ENCODE measurements at places on chromosomes 2 and 18. TPM values are rescaled to one million over a fixed set of nuclear protein-coding genes. Genes with fewer than 3 reads are reported as not detected.

- no peaks in the 10 kb centered on the region for H3K27me3 ChIP-seq
- DNase-seq = no peak
These were observed 601.0 kb downstream of the SLC4A3 start for GRCh38 chr2:220228310-220229006.

DNA sequence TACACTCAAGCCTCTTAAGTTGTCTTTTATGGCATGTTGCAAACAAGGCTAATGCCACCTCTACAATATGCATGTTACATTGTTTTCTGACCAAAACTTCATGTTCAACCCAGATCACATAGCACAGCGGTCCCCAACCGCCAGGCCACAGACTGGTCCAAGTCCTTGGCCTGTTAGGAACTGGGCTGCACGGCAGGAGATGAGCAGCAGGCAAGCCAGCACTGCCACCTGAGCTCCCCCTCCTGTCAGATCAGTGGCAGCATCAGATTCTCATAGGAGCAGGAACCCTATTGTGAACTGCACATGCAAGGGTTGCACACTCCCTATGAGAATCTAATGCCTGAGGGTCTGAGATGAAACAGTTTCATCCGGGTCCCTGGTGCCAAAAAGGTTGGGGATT lies 324.8 kb upstream of the CHAC2 start:
- no peaks in the 10 kb centered on the region for H3K36me3 ChIP-seq
- DNase-seq = peak; percentile 13
- H3K4me1 ChIP-seq = peaks cover 6% of the 10 kb centered on the region
- no peak overlapping the region for H3K4me3 ChIP-seq
- no peak overlapping the region for H3K27ac ChIP-seq

The COL6A3 gene
- 68.1 TPM for total RNA-seq

DNA sequence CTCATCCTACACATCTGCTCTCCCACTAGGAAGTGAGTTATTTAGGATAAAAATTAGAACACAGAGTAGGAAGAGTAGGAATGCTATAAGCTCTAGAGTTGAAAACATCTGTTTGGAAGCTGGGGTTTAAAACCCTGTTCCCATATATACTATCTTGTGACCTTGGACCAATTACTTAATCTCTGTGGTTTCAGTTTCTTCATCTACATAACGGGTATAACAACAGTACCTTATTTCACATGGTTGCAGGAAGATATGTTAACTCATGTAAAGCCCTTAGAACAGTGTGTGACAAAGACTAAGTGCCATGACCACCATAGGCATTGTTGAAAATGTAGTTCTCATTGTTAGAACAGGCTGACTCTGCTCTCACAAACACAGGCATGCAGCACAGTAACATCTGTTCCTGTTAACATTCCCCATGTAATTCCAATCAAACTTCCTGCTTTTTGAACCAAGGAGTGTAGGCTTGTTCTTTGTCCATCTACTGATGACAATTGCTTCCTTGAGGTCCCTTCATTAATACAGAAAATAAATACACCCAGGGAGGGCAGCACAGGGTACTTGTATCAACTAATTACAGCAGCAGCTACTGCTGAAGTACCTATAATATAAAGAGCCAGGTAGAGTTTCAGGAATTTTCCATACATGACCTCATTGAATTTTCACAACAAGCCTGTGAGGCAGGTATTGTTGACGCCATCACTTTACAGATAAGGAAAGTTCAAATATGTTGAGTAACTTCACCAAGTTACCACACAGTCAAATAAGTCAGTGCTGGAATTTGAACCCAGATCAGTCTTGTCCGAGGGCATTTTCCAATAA lies 204.2 kb downstream of the L3MBTL4 start:
- H3K27ac ChIP-seq = no peak overlapping the region
- H3K4me3 ChIP-seq = no peak overlapping the region
- no peaks in the 10 kb centered on the region for H3K4me1 ChIP-seq
- H3K36me3 ChIP-seq = no peaks in the 10 kb centered on the region
- DNase-seq = no peak
- no peaks in the 10 kb centered on the region for H3K27me3 ChIP-seq

The CAPN10 gene
- 47.5 TPM for total RNA-seq

The ZNF892 gene
- 3.5 TPM for total RNA-seq

GRCh38 chr2:40364151-40364874 lies 87.6 kb downstream of the SLC8A1 start:
- H3K36me3 ChIP-seq = no peaks in the 10 kb centered on the region
- no peak for DNase-seq
- H3K27me3 ChIP-seq = no peaks in the 10 kb centered on the region
- peak overlapping the region; percentile 71 for H3K27ac ChIP-seq

DNA sequence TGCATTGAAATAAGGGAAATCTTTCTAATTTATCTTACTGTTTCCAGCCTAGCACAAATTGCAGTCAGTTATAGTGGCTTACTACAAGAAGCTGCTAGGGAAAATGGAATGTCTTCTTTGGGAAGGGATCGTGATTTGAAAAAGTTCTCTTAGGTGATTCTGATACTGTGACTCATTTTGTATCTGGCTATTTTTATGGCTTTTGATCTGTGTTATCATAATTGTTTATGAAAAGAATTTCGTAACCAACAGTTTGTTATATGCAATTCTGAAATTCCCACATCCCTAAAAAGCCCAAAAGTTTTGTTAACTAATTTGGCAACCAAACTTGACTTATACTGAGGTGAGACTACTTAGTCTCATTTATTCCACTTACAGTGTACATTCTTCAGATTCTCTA lies 12.4 kb downstream of the PTPN4 start:
- H3K4me1 ChIP-seq = peaks cover 9% of the 10 kb centered on the region
- no peaks in the 10 kb centered on the region for H3K36me3 ChIP-seq
- H3K27me3 ChIP-seq = no peaks in the 10 kb centered on the region
- no peak overlapping the region for H3K4me3 ChIP-seq

DNA sequence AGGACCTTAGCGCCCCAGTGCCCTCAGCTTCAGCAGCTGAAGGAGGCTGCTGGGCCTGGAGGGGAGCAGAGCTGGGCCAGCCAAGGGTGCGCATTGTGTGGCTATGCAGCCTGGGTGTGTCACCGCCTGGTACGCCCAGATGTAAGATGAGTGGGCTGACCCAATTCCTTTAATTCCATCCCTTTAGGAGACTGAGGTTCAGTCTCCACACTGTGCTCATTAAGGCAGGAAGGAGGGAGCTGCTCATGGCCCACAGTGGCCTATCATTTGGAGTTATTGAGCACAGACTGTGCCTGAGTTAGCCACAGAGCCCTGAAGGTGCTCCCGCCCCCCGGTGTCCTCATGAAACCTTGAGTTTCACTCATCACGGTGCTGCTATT lies 194.1 kb upstream of the GLI2 start:
- no peak overlapping the region for H3K27ac ChIP-seq
- no peak for DNase-seq
- no peaks in the 10 kb centered on the region for H3K36me3 ChIP-seq
- no peaks in the 10 kb centered on the region for H3K27me3 ChIP-seq
- no peaks in the 10 kb centered on the region for H3K4me1 ChIP-seq

- no peaks in the 10 kb centered on the region for H3K36me3 ChIP-seq
- no peak overlapping the region for H3K4me3 ChIP-seq
- no peak for DNase-seq
- no peaks in the 10 kb centered on the region for H3K27me3 ChIP-seq
- no peak overlapping the region for H3K27ac ChIP-seq
These were observed 19.6 kb downstream of the ANO7 start for GRCh38 chr2:241208058-241208457.

- no peaks in the 10 kb centered on the region for H3K36me3 ChIP-seq
- no peak for DNase-seq
- H3K27me3 ChIP-seq = no peaks in the 10 kb centered on the region
- H3K4me3 ChIP-seq = no peak overlapping the region
- peaks cover 4% of the 10 kb centered on the region for H3K4me1 ChIP-seq
These were observed 32.0 kb downstream of the RAB31 start for GRCh38 chr18:9740071-9740470.

The RPRD1A gene
- 34.4 TPM for total RNA-seq

The DCDC2C gene
- total RNA-seq = not detected

GRCh38 chr2:69222953-69223658 lies 163.9 kb downstream of the GFPT1 start:
- H3K36me3 ChIP-seq = no peaks in the 10 kb centered on the region
- H3K27me3 ChIP-seq = no peaks in the 10 kb centered on the region
- H3K4me1 ChIP-seq = peaks cover 8% of the 10 kb centered on the region
- DNase-seq = peak; percentile 30
- no peak overlapping the region for H3K4me3 ChIP-seq
- H3K27ac ChIP-seq = peak overlapping the region; percentile 74

DNA sequence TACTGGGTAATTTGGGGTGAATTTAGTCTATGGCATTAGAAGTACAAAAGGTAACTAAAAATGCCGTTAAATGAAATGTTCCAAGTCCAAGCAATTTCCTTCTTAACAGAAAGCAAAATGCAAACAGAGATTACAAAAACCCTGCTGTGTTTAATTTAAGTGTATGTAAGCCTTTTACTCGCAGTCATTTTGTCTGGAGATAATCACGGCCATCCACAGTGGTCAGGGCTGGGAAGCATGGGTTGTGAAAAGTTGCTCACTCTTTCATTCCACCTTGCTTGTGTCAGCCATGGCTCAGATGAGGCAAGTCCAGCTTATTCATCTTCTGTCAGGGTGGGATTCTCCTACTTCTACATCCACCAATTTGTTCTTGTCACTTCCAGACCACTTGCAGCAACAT lies 983.6 kb upstream of the ZEB2 start:
- no peaks in the 10 kb centered on the region for H3K36me3 ChIP-seq
- H3K27ac ChIP-seq = no peak overlapping the region
- H3K27me3 ChIP-seq = no peaks in the 10 kb centered on the region
- no peaks in the 10 kb centered on the region for H3K4me1 ChIP-seq
- DNase-seq = no peak

The CAVIN2 gene
- total RNA-seq = 59.3 TPM

- DNase-seq = no peak
- H3K4me1 ChIP-seq = no peaks in the 10 kb centered on the region
- no peak overlapping the region for H3K4me3 ChIP-seq
- H3K36me3 ChIP-seq = no peaks in the 10 kb centered on the region
These were observed 131.3 kb downstream of the TPO start for GRCh38 chr2:1544478-1545069.

The GAL3ST2 gene
- 61.9 TPM for total RNA-seq

The FAM237A gene
- total RNA-seq = not detected

The REG1A gene
- total RNA-seq = not detected

The GKN2 gene
- not detected for total RNA-seq

The TYMS gene
- 5.9 TPM for total RNA-seq

The TET3 gene
- 20.2 TPM for total RNA-seq

DNA sequence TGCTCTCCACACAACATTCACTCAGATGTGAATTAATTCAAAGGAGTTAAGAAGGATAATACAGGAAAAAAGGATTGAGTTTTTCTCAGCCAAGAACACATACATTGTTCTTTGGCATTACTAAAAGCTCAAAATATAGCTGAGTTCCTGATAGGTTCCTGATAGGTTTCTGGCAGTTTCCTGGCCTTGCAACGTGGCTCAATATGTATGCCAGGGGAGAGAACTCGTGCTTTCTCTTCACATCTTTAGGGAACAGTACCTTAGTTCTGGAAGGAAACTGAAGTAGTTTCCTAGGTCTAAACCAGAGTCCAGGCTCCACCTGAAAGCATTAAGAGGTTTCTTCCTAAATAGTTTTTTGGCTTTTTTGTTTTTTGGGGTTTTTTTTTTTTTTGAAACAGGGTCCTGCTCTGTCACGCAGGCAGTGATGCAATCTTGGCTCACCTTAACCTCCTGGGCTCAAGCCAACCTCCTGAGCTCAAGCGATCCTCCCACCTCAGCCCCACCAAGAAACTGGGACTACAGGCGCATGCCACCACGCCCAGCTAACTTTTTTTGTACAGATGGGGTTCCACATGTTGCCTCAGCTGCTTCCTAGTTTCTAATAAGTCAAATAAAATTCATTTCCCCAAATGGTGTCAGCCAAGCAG lies 42.8 kb downstream of the ESCO1 start:
- H3K27me3 ChIP-seq = no peaks in the 10 kb centered on the region
- H3K36me3 ChIP-seq = no peaks in the 10 kb centered on the region
- no peak overlapping the region for H3K27ac ChIP-seq
- DNase-seq = no peak
- no peak overlapping the region for H3K4me3 ChIP-seq
- no peaks in the 10 kb centered on the region for H3K4me1 ChIP-seq

DNA sequence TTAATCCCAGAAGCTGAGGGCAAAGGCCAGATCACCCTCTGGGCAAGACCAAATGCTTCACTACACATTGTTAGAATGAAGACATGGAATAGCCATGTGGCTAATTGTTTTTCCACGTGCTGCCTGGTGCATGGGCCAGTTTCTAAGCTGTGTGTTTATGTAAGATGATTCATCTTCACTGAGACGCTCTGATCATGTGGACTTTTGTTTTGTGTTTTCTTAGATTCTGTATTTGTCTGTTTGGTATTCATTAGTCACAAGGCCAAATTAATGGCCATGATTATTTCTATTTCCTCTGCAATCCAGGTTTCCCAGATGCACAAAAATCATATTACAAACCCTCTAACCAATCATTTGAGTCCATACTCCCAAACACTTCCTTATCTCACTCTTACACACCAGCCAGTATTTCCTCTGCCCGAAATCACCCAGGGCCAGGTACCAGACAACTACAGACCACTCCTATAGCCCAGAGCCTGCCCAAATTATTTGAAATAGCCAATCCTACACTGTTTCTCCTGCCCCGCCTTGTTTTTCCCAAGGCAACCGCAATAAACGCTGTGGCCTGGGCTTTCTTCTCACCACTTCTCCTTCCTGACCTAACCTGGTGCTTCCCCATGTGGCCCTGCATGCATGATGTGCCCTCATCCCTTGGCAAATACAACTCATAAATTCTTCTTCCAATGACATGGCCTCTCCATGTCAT lies 94.2 kb upstream of the SP3 start:
- H3K27ac ChIP-seq = no peak overlapping the region
- no peaks in the 10 kb centered on the region for H3K36me3 ChIP-seq
- no peak for DNase-seq
- H3K4me1 ChIP-seq = no peaks in the 10 kb centered on the region

DNA sequence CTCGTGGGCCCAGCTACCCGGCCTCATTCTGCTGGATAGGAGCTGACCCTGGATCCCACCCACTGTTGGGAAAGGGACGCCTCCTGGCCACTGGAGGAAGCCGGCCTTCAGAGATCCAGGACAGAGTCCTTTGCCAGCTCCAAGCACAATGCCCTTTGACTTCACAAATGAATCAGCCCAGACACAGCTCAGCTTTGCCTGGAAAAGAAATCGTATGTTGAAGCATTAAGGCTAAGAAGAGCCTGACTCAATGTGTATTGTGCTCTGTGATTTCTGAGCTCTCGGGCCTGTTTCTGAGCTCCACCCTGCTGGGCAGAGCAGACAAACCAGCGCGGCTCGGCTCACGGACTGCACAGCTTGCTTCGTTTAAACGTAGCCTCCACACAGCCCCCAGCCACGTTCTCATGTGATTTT lies 162.9 kb upstream of the APCDD1 start:
- no peaks in the 10 kb centered on the region for H3K36me3 ChIP-seq
- no peaks in the 10 kb centered on the region for H3K27me3 ChIP-seq
- no peak overlapping the region for H3K4me3 ChIP-seq
- no peak for DNase-seq
- H3K4me1 ChIP-seq = no peaks in the 10 kb centered on the region
- peak overlapping the region; percentile 40 for H3K27ac ChIP-seq

The TMEM17 gene
- not detected for total RNA-seq

Measured in transverse colon (tissue), 4 donors.